Natural killer cell treated with Interleukin-12 subunit alpha and Interleukin-12 subunit beta and Interleukin-15 and Interleukin-18, amount 100 ng/mL, for 72 hours (primary cell): ENCODE measurements at places on chromosomes 7 and 10.

DNA sequence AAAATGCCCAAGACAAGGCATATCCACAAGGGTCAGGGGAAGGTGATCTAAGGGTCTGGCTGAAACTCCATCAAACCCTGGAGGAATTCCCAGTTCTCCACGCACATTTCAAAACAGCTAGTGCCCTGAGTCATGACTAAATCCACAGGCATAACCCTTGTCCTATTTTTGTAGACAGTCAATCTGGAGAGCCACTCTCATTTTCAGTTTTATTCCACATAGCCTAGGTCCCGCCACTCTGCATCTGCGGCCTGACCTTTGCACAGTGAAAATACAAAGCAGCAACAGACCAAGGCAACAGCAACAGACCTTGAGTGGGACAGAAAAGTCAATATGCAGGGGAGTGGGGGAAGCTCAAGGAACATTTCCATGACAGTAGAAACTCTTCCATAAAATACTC is 201.4 kb upstream of the NPVF start:
- no peak for DNase-seq

GRCh38 chr10:59880019-59880717 is 26.2 kb downstream of the CCDC6 start:
- no peak for DNase-seq

DNA sequence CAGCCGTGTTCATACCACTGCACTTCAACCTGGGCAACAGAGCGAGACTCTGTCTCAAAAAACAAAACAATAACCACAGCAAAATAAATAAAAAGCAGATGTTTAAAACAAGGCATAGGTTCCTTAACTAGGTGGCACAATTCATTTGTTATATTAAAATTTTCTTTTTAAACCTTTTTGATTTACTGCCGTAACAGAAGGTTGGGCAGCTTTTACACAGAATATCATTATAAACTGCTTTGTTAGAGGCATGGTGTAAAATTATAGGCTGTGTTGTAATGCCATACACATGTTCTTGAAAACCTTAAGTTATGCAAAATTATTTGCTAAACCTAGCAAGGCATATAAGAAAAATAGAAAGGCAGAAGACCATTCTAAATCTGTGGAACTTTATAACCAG is 84.4 kb downstream of the MKLN1 start:
- DNase-seq: no peak

GRCh38 chr7:2680792-2681490 is 7.1 kb upstream of the AMZ1 start:
- DNase-seq: no peak
